Brain (organoid and tissue), 16 donors: ENCODE measurements at places on chromosomes 1 and 21. TPM values are rescaled to one million over a fixed set of nuclear protein-coding genes. Genes with fewer than 3 reads are reported as not detected.

The TMEM82 gene
- polyA plus RNA-seq: not detected

The GSTM1 gene
- not detected for polyA plus RNA-seq

The CFAP74 gene
- polyA plus RNA-seq: 0.93 TPM

The ZNF648 gene
- not detected for polyA plus RNA-seq

The MRPL24 gene
- polyA plus RNA-seq: 111 TPM
